ENCODE measurements at places on chromosomes 6 and 20.

DNA sequence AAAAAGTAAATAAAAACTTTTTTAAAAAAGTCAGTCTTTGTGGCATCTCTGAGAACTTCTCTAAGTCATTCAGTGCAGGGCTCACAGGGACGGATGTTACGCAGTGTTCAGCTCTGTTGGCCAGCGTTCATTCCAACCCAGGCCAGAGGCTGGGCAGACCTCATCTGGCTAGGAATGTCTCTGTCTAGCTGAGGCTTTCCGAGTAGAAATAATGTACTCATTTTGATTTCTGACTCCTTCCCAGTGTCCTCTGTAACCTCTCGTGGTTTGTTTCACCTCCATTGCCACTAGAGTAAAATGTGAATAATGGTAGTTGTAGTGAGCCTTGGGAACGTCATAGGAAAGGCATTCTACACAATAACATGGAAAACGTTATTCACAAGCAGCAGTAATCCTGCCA lies 135.1 kb downstream of the TMEM242 start:
- no peak for DNase-seq

GRCh38 chr6:169650959-169651292 lies 50.9 kb downstream of the WDR27 start:
- DNase-seq, result no peak

DNA sequence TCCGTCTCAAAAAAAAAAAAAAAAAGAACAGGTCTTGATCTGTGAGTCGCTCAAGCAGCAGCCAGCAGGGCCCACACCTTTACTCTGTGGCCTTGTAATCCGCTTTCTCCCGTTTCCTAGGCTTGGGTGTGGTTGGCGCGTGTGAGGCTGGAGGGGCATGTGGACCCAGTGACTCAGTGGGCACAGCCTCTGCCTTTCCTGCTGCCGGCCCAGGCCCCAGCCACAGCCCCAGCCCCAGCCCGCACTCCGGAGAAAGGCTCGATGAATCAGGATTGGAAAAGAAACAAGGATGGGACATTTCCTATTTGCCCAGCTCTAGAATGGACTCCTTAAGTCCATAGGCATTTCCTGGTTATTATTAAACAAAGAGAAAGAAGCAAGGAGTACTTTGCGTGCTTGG lies 4.3 kb downstream of the BHLHE23 start:
- DNase-seq, result no peak

DNA sequence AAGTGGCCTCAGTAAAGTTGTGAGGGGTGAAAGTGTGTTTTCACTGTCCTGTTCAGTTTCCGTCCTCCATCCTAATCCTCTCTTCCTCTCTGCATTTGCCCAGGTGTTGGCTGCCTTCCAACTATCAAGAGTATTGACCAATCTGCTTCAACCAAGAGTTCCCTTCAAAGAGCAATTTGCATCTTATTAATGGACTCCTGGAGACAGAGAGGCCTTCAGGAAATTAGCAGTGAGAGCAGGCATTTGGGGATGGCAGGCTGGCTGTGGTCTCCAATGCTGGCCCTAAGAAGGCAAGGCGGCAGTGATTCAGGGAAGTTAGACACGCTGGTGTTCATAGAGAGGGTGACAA lies 77.2 kb downstream of the GPR6 start:
- DNase-seq, result peak; percentile 13

GRCh38 chr6:163815796-163816195 lies 401.3 kb downstream of the QKI start:
- DNase-seq, result no peak

DNA sequence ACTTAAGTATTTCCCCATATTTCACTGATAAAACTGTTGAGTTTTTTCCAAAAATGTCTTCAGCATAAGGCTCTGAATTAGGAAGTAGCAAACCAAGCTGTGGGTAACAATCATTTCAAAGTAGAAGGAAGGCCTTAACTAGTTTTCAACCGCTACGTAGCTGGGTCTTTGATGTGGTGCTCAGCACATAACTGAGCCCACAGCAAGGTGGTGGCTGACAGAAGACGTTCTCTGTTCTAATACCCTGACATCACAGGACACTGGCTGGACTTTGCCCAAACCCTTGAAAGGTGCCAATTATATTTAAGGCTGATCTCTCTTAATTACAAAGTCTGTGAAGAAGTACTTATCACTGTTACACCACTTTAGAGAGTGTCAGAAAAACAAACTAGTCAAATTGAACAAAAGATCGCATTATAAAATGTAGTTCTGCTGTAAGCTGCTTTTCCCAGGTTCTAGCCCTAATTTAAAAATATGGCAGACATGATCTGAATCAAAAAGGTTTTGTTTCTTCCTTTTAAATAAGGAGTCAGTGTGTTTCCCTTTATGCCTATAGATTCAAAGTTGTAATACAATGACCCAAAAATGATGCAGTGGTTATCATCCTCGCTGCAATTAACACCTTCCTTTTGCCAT lies 26.7 kb downstream of the MAN1A1 start:
- DNase-seq, result no peak

- DNase-seq, result no peak
Measured at GRCh38 chr6:150251566-150252186, 108.8 kb downstream of the PPP1R14C start.

- DNase-seq, result peak; percentile 71
Measured at GRCh38 chr6:137271245-137272183, 52.3 kb upstream of the IFNGR1 start.

DNA sequence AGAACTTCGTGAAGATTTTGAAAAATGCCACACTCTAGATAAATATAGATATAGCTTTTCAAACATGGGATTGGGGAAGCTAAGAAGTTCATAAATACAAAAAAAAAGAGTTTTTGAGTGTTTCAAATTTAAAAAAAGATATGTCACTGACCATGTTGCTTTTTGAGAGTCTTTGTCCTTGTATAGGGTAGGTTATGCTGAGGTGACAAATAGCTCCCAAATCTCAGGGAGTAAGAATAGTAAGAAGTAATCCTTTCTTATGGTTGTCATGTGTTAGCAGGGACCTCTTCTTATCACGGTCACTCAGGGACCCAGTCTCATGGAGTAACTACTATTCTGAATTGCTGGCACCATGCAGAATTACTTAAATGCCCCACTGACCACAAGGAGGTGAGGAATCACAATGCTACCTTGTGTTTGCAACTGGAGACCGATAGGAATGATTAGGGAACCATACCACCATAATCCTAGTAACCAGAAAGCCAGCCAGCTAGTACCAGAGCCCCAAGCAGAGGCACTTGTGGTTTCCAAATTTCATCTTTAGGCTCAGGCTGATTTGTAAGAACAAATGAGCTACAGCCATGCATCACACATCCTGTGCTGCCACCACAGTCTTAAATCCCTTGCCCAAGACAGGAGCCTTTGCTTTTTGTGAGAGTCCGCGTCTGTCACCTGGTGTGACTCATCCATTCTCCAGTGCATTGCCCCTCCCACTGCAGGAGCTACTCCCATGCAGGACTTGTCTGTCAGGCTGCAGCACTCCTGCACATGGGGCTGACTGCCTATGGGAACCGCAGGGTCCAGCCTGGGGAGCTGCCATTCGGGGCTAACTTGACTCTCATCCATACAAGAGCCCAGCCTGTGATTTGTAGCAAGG lies 42.4 kb upstream of the ADGRF4 start:
- DNase-seq, result peak; percentile 84

- no peak for DNase-seq
Measured at GRCh38 chr20:13338999-13339411, 117.9 kb downstream of the ISM1 start.

DNA sequence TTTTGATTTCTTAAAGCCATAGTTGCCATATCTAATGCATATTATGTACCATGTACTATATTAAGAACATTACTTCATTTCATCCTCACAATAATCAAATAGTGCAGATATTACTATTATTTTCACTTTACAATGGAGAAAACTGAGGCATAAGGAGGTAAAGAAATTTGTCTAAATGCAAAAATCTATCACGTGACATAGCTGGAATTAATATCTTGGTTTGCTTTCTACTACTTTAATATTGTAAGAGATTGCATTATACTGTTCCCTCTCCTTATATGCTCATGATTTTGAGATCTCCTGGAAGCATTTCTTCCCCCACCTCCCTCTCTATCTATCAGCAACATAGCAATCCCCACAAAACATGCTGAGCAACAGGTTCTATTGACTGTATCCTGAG lies 330.8 kb upstream of the SPTLC3 start:
- no peak for DNase-seq

DNA sequence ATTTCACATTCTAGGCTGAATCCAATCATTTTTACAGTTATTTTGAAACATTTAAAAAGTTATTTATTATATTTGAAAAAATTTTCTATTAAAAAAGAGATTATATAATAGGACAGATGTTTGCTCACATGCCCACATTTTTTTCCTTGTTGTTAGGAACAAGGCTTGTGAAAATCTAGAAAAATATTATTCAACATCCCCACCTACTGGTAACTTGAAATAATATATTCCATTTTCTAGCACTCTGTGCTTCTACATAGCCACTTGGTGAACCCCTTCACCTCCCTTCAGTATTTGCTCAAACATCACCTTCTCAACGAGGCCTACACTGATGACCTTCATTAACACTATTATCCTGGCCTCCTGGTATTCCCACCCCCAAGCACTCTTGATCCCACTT lies 18.3 kb upstream of the GPRC6A start:
- peak; percentile 47 for DNase-seq

GRCh38 chr20:58886546-58886945 lies 34.0 kb downstream of the GNAS start:
- no peak for DNase-seq

DNA sequence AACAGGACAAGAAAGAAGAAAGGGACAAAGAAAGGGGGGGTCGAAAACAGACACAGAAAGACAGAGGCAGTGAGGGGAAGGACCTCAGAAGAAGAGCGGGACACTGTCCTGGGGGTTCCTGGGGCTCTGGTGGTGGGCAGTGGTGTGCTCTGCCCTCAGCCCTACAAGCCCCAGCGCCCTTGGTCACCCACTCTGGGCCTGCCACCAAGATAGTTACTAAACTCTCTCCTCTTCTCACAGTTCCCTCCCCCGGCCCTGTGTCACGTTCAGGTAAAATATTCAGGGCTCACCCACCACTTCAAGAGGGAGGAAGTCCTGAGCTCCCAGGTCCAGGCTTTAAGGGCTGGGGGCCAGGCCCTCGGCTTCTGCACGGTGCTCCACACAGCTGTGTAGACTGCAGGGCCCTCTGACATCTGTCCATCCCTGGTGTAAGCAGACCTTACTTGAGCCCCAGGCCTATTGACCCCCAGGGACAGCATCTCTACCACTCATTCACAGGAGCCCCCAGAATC lies 87.4 kb downstream of the MRPL14 start:
- no peak for DNase-seq

DNA sequence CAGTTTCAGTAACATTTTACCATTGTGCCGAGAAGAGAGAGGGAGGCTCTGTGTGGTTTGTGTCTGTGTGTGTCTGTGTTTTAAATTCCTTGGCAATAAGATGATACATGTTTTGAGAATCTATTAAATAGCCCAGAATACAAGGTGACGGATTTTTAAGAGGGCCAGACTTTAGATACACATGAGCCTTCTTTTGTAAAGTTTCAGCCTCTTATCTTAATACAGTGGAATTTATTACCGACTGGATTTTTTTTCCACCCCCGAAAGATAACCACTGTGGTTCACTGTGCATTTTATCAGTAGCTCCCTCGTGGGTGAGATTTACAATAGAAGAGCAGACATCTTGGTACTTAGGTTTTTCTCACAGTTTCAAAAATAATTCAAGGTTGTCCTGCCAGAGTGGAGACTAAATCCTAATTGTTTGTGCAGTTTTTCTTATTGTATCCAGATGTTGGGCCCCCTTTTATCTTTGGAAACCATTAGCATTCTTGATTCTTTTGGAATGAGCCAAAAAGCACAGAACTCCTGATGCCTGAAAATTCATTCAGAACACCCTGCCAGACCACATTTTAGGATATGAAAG lies 49.9 kb downstream of the STK4 start:
- no peak for DNase-seq

GRCh38 chr6:3159805-3160781 lies 2.7 kb upstream of the TUBB2A start:
- DNase-seq, result no peak

DNA sequence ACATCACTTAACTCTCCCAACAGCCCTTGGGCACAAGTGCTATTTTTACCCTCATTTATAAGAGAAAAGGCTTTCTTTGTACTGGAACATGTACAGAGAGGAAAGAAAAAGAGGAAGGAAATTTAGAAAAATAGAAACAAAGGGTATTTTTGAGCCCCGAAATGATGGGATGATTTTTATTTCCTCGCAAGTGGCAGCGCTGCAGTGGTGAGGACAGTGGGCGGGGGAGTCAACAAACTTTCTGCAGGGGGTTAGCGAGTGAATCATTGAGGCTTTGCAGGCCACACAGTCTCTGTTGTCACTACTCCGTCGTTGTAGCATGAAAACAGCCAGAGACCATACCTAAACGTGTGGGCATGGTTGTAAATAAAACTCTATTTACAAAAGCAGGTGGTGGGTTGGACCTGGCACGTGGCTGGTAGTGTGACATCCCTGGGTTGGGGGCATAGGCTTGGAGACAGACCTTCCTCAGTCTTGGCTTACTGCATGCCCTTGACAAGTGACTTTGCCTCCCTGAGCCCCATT lies 25.5 kb upstream of the OCSTAMP start:
- DNase-seq, result no peak

DNA sequence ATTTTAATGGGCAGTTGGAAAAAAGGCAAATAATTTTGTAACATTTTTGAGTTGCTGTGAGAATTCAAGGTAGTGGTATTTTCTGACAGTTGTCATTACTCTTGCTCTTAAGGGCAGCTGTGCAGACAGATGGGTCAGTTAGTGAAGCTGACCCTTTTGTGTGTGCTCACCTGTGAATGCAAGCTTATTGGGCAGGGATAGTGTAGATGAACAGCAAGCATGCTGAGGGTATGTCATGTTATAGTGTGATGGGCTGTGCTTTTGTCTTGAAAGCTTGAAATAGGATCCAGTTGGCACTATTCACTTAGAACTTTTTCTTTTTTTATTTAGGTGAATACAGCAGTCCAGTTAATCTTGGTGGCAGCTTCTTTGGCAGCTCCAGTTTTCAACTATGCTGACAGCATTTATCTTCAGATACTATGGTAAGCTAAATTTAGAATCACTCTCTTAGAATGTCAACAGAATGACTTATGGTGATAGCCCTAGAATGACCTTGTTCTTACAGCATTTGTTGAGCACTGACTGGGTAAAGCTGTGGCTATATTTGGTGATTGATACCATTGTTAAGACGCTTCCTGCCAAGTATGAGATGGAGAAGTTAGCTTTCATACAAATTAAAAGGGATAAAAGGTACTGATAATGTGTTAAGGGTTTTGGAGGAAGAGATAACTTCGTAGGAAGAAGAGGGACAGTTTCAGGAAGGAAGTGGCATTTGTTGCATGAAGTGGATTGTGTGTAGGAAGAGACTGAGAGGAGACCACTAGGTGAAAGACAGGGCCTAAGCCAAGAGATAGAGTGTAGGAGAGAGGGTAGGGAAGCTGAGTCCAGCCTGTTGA lies 19.5 kb downstream of the LRRN4 start:
- DNase-seq, result no peak

GRCh38 chr6:152859225-152859624 lies 108.6 kb downstream of the VIP start:
- no peak for DNase-seq

- DNase-seq, result no peak
Measured at GRCh38 chr6:67880939-67881705, 754.0 kb upstream of the ADGRB3 start.
